ENCODE measurements at places on chromosomes 2 and 18. TPM values are rescaled to one million over a fixed set of nuclear protein-coding genes. Genes with fewer than 3 reads are reported as not detected.

SERPINB10 gene
- polyA plus RNA-seq: not detected

REEP1 gene
- 1.8 TPM for polyA plus RNA-seq

CYP26B1 gene
- polyA plus RNA-seq: 0.07 TPM

PIEZO2 gene
- 4.8 TPM for polyA plus RNA-seq

Measured in GM23338 (cell line).